ENCODE measurements at places on chromosomes 3 and 15. TPM values are rescaled to one million over a fixed set of nuclear protein-coding genes. Genes with fewer than 3 reads are reported as not detected.
A peak's percentile ranks its signal among the peaks of the same experiment; 100 is the strongest.

- DNase-seq = no peak
These were observed 129.4 kb downstream of the DLG1 start for GRCh38 chr3:197169028-197169427.

The TEX264 gene
- total RNA-seq = 83.8 TPM

The DZIP1L gene
- total RNA-seq = 2.8 TPM

The CCR3 gene
- total RNA-seq = not detected

GRCh38 chr3:106229495-106230278, 360.9 kb upstream of the CBLB start:
- no peak for DNase-seq

DNA sequence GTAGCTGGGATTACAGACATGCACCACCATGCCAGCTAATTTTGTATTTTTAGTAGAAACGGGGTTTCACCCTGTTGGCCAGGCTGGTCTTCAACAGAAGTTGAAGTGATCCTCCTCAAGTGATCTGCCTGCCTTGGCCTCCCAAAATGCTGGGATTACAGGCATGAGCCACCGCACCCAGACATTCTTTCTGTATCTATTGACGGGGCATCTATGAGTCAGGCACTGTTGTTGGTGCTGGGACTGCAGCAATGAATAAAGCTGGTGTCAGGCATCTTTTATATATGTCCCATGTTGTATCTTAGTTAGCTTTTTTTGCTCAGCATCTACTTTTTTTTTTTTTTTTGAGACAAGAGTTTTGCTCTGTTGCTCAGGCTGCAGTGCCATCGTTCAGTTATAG, 47.6 kb upstream of the ULK4 start:
- DNase-seq = no peak

DNA sequence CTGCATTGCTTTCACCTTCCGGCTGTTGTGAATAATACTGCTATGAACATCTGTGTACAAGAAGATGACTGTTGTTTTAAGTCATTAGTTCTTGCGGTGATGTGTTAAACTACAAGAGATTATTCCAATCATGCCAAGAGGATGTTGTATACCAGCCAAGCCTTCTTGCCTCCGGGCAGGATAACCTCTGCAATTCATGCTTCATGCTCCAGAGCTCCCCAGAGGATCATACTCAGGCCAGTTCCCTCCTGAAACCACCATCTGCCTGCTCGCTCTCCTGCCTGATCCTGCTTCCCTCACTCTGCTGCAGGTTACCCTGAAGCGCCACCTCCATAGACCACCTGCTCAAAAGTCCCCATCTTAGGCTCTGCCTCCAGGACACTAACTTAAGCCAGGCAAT, 187.1 kb upstream of the PROK2 start:
- no peak for DNase-seq

The GUCA1C gene
- total RNA-seq = not detected

The ZNF770 gene
- 12.0 TPM for total RNA-seq

The CSPG5 gene
- total RNA-seq = 1.3 TPM

- DNase-seq = peak; percentile 50
These were observed 53.0 kb downstream of the KLHL6 start for GRCh38 chr3:183502237-183503181.

DNA sequence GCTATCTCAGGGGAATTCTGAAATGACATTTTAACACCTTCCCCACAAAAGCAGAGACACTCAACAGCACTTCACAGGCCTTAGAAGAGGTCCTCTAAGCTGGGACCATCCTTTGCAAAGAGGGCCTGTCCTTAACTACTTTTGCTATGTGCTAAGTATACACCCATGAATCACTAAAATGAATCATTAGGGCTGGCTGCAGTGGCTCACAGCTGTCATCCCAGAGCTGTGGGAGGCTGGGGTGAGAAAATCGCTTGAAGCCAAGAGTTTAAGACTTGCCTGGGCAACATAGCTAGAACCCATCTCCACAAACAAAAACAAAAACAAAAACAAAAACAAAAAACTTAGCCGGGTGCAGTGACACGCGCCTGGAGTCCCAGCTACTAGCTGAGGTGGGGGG, 53.9 kb upstream of the MELTF start:
- no peak for DNase-seq

GRCh38 chr15:101675796-101676582, 23.8 kb upstream of the TM2D3 start:
- DNase-seq = peak; percentile 25

GRCh38 chr15:48718646-48719045, 73.1 kb upstream of the FBN1 start:
- DNase-seq = no peak

The CACNA2D3 gene
- 0.27 TPM for total RNA-seq

The GLCE gene
- 49.8 TPM for total RNA-seq

GRCh38 chr3:149941186-149941585, 29.5 kb downstream of the PFN2 start:
- DNase-seq = no peak

The SUSD5 gene
- 0.18 TPM for total RNA-seq

GRCh38 chr3:158709666-158710083, 22.6 kb downstream of the RARRES1 start:
- DNase-seq = no peak

DNA sequence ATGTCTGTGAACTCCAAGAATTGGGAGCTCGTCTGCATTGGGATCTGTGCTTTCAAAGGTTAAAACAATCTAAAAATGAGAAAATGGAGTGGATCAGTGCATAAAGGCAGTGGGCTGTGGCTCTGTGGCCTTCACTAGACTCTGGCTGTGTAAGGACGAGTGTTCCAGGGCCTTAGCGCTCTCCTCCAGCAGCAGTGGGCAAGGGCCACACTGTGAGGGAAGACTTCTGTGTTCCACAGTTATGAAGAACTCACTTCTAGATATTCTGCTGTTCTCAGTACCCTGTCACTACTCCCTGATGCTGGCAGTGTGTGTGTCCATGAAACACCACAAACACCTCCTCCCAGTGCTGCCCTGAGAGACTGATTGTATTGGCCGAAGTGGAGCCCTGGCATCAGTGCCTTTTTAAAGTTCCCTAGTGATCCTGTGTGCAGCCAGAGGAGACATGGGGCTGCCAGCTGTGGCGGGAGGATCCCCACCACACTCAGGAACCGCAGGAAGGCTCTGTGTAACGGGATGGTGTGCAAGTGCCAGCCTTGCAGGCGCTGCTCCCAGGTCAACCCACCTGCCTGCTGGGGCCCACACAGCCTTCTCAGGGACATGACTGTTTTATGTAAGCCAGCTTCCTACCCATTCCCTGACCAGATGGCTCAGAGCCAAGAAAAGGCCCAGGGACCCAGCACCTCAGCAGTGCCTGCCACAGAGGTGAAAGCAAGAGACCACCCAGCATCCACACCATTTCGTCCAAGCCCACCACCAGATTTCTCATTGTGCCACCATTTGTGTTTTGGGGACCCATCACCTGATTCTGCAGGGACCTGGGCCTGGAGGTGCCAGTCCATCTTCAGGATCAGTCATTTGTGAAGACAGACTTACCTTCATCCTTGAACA, 40.4 kb downstream of the ABTB1 start:
- DNase-seq = no peak

DNA sequence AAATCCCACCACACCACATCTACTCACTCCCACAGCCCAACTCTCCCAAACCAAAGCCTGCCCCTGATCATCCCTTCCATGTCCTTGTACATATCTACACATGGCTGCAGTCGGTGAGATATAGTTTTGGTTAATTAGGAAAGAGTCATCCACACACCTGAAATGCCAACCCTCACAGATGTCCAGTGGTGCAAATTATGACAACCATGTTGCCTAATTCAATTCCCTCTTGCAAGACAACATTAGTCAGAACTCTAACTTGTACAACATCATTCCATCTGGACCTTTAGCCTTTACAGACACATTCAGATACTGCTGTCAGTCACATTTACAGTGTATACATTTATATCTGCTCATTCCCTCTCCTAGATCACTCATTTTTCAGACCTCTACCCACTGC, 41.2 kb downstream of the TUBGCP4 start:
- no peak for DNase-seq

- DNase-seq = no peak
These were observed 124.4 kb upstream of the CGNL1 start for GRCh38 chr15:57251941-57252340.

Measured in Peyer's patch (tissue), 4 donors.